ENCODE measurements at places on chromosomes 7 and 10.

- no peak for DNase-seq
These were observed 161.7 kb downstream of the ADARB2 start for GRCh38 chr10:1575481-1576244.

- DNase-seq, result no peak
These were observed 22.5 kb upstream of the CHRM2 start for GRCh38 chr7:136845899-136846465.

GRCh38 chr10:101000127-101000914, 713 bp downstream of the LZTS2 start:
- DNase-seq, result no peak

DNA sequence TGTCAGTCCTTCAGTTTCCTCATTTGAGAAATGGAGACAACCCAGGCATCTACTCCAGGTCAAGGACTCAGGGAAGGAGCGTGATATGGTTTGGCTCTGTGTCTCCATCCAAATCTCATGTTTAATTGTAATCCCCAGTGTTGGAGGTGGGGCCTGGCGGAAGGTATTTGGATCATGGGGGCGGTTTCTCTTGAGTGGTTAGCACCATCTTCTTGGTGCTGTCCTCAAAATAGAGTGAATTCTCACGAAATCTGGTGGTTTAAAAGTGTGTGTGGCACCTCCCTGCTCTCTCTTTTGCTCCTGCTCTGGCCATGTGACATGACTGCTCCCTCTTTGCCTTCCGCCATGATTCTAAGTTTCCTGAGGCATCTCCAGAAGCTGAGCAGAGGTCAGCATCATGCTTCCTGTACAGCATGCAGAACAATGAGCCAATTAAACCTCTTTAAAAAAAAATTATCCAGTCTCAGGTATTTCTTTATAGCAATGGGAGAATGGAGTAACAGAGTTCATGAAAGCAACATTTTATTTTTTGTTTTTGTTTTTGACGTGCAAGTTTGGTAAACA, 30.0 kb downstream of the ARHGAP22 start:
- DNase-seq, result no peak

DNA sequence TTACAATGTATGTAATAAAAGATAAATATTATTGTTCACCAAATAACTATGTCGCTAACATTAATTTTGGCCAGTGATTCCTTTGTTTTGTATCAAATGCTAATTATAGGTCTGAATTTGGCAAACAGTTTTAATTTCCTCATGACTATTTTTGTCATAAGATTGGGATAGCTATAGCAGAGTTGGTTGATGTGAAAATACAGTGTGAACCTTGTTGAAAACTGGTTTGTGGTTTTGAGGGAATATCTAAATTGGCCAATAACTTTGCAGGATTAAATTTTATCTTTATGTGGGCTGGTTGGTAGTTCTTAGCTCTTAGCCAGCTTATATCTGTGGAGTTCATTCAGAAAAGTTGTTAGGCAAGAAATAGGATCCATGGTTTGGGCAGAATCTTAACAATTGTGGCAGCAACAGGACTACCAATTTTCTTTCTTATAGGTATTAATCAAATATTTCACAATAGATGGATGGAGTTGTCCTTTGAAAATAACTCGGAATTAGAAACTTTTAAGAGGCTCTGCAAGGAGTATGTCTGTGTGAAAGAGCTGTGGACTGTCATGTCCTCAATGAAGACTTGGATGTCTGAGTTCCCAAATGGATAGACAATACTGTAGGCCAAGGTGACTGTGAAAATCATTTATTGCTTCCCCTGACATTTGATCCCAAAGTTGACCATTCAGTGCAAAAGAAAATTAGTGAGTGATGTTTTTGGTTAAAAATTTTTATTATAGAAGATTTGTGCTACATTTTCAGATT, 73.5 kb downstream of the PRKG1 start:
- no peak for DNase-seq

DNA sequence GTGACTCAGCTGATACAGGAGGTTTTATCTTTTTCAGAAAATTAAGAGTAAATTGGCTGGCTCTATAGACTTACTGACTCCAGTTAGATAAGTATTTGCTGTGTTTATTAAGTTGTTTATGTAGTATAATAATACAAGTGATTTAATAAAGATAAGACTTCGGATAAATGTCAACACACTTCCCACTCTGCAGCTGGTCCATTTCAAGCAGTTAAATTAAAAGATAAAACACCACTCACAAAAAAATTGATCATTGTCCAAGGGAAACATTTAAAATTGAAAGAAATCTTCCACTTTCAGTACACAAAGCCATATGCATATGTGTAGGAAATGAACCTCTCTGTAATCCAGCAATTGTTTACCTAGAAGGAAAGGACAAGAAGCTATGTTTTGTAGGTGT, 106.1 kb upstream of the SP8 start:
- DNase-seq, result no peak

- DNase-seq, result peak; percentile 75
These were observed 37.4 kb downstream of the RASGEF1A start for GRCh38 chr10:43229208-43230061.

DNA sequence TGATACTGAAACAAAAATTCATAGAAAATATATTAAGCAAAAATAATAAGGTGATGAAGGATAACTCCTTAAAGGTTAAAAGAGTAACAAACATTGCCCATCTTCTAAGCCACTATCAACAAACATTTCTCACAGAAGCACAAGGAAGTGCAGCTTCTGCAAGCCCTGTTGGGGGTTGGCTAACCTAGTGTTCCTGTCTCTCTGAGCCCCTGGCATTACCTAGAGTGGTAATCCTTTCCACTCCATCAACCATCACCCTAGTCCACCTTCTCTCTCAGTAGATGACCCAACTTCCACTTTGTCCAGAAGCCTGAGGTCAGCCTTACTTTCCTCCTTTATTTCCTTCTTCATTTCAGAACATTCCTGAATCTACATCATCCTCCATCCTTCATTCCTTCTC, 59.7 kb downstream of the HIPK2 start:
- DNase-seq, result no peak

All from activated effector memory CD4-positive, alpha-beta T cell treated with anti-CD3 and anti-CD28 coated beads, Interleukin-2, amount 50 U/mL, for 16 hours (primary cell).